ENCODE measurements at places on chromosomes 2 and 18.
A peak's percentile ranks its signal among the peaks of the same experiment; 100 is the strongest.

- DNase-seq: peak; percentile 18
Observed at GRCh38 chr2:24831221-24832072, 38.2 kb downstream of the CENPO start.

- no peak for DNase-seq
Observed at GRCh38 chr18:39346916-39347315, 1781.3 kb upstream of the CELF4 start.

GRCh38 chr2:127100251-127101047 lies 6.5 kb downstream of the BIN1 start:
- no peak for DNase-seq

DNA sequence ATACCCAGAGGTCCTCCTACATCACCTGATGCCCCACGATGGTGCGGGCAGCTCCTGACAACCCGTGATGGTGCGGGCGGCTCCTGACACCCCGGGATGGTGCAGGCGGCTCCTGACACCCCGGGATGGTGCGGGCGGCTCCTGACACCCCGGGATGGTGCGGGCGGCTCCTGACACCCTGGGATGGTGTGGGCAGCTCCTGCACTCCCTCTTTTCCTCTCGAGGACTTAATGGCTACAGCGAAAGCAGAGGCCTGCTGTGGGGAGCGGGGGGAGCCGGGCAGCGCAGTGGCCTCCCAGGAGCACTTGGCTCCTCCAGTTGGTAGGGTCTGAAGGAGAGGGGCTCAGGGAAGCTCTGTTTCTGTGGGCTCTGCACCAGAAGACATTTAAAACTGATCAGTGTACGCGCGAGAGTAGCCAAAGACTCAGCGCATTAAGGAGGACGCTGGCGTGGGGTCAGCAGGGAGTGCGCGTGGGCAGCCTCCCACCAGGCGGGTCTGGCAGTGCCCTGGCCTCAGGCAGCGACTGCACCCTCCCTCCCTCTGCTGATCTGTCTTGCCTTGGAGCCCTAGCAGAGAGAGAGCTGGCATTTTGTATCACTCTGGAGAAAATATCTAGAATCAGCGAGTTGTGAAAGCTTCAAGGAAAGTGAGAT lies 464.5 kb upstream of the MYT1L start:
- peak; percentile 37 for DNase-seq

DNA sequence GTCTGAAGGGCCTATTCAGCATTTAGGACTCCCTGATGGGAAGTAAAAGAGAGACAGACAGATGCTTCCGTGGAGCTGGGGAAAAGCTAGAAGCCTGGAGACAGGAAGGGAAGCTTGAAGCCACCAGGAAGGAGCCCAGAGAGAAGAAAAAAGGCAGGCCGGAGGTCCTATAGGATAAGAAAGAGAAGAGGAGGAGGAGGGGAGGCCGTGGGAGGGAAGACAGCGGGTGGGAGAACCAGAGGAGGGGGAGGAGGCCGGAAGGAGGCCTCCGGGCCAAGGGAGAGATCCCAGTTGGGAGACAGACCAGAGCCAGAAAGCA lies 107.1 kb upstream of the PKDCC start:
- DNase-seq: no peak

- no peak for DNase-seq
Observed at GRCh38 chr2:97844311-97844859, 131.0 kb downstream of the ZAP70 start.

GRCh38 chr18:58223717-58224424 lies 179.8 kb downstream of the NEDD4L start:
- DNase-seq: peak; percentile 91

DNA sequence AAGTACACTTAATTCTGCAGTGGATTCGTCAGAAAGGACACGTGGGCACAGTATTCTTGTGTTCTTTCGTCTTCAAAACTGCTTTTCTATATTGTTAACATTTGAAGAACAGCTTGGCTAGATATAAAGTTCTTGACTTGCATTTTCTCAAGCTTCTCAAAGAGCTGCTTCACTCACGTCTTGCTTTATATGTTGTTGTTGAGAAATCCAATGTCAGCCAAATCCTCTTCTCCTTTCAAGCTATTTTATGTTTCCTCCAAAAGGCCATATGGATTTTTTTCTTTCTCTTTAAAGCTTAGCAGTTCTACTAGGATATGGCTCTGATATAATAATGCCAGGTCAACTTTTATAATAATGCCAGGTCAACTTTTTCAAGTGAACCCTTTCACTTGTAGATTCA lies 65.5 kb upstream of the CYP1B1 start:
- DNase-seq: no peak

DNA sequence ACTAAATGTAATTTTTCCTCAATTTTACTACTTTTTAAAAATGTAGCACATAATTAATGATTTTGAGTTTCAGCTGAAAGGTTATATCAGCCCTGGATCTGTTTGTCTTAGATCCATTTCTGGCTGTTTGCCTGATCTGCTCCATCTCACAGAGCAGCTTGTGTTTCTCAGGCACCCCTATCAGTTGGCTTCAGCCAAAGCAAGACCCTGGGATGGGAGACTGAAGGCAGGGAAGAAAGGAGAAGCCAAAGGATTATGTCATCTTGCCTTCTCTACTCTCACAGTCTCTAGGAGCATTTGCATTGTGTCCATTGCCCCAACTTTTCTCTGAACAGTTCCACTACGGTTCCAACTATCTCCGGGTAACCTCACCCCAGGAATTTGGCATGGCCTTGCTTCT lies 110.5 kb downstream of the CCDC148 start:
- no peak for DNase-seq

GRCh38 chr2:182716650-182716979 lies 558 bp downstream of the DNAJC10 start:
- no peak for DNase-seq

DNA sequence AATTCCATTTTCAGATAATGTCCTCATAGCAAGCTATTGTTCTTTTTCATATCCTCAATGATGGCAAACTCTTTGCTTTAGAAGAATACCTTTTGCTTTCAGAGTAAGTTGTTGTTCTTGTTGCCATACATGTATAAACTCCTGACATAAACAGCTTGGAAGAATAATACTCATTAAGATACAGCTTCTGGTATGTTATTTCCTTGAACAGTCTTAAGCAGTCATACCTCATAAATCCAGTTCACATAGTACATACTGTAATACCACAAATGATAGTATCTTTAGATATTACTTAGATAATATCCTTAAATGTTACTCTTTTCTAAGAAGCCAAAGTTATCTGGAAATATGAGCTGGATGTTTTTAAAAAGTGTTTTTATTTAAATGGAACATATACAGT lies 23.2 kb downstream of the METTL8 start:
- DNase-seq: no peak

DNA sequence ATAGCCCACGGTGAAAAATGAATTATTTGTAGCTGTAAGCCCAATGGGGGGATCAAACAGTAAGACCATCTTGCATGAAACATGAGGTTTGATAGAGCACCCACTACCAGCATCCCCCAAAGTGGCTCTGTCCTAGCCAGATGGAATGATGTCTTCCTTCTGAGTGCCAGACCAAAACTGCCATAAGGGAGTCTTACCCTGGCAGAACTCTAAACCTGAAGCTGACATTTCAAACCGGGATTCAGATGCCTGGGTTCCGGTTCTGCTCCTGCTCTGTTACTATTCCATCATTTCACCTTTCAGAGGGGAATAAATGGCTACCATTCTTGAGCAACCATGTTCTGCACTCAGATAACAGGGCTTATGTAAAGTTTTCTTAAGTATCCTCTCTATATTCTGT lies 67.4 kb downstream of the MYO3B start:
- no peak for DNase-seq

GRCh38 chr2:37654932-37655841 lies 16.3 kb downstream of the CDC42EP3 start:
- peak; percentile 35 for DNase-seq

DNA sequence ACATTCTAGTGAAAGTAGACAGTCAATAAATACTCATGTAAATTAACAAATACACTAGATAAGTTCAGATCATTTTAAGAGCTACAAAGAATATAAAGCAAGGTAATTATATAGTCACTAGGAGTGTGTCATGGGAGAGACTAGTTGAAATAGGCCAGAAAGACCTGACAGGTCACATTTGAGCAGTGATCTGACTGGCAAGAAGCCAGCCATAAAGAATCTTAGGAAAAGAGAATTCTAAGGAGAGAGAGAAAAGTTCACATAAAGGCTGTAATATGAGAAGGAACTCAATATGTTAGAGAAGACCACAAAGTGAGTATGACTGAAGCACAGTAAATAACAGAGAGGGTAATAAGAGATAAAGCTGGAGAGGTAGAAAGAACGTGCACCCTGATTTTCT lies 31.2 kb downstream of the VSNL1 start:
- DNase-seq: no peak

- peak; percentile 66 for DNase-seq
Observed at GRCh38 chr18:3037423-3037915, 24.5 kb upstream of the LPIN2 start.

GRCh38 chr2:127575185-127575765 lies 39.8 kb downstream of the MYO7B start:
- no peak for DNase-seq

GRCh38 chr18:10377956-10378355 lies 76.5 kb upstream of the APCDD1 start:
- DNase-seq: no peak

DNA sequence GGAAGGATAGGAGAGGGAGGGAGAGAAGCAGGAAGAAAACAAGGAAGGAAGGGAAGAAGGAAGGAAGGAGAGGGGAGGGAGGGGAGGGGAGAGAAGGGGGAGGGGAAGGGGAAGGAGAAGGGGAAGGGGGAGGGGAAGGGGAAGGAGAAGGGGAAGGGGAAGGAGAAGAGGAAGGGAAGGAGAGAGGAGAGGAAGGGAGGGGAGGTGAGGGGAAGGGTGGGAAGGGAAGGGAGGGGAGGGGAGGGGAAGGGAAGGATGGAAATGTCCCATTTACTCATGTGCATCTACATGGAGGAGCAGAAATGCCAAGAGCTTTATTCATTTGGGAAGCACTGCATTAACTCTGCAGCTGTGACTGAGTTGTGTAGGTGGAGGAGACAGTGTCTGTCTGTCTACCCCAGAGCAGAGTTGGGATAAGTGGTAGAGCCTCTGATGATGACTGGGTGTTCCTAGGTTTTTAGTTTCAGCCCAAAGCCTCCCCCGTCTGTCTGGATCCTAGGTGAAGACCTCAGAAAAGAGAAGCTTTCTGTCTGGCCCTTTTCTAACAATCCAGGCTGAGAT lies 131.3 kb downstream of the COL6A3 start:
- peak; percentile 59 for DNase-seq

GRCh38 chr18:44973282-44973681 lies 292.6 kb downstream of the SETBP1 start:
- DNase-seq: no peak

DNA sequence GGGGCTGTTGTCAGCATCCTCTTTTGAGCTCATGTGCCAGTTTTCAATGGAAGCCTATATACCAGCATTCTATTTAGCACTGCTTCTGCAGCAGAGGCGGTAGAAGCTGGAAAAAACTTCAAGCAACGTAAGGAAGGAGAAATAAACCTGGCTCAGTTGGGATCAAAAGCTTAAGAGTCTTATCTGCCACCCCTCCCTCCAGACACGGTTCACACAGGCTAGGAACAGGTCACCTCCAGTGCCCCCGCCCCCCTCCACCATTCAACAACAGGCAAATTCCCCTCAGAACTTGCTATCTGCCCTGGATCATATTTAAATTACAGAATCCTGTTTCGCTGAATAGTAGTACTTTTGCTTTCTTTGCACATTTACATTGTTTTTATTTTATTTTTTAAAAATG lies 384.8 kb upstream of the PKDCC start:
- no peak for DNase-seq

DNA sequence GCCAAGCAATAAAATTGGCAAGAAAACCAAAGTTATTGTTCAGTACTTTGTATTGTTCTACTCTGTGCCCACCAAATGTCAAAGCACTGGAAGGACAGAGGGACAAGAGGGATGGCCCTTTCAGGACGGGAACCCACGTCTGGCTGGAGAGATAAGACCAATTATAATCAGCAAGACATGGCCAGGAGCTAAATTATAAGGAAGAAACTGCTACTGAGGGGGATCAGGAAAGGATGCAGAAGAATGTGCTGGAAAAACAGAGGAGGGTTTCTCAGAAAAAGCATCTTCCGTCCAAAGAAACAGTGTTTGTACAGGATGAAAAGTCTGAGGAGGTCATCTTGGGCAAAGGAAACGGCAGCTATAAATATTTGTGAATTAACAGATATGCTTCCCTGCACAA lies 46.4 kb upstream of the NARS1 start:
- DNase-seq: peak; percentile 12

DNA sequence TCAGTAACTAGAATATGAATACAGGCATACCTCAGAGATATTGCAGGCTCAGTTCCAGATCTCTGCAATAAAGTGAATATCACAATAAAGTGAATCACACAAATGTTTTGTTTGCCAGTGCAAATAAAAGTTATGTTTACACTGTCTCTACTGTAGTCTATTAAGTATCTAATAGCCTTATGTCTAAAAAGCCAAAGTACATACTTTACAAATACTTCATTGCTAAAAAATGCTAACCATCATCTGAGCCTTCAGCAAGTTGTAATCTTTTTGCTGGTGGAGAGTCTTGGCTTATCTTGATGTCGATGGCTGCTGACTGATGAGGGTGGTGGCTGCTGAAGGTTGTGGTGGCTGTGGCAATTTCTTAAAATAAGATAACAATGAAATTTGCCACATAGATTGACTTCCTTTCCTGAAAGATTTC lies 159.4 kb downstream of the MYO1B start:
- no peak for DNase-seq

GRCh38 chr2:220300806-220301205 lies 673.4 kb downstream of the SLC4A3 start:
- no peak for DNase-seq

DNA sequence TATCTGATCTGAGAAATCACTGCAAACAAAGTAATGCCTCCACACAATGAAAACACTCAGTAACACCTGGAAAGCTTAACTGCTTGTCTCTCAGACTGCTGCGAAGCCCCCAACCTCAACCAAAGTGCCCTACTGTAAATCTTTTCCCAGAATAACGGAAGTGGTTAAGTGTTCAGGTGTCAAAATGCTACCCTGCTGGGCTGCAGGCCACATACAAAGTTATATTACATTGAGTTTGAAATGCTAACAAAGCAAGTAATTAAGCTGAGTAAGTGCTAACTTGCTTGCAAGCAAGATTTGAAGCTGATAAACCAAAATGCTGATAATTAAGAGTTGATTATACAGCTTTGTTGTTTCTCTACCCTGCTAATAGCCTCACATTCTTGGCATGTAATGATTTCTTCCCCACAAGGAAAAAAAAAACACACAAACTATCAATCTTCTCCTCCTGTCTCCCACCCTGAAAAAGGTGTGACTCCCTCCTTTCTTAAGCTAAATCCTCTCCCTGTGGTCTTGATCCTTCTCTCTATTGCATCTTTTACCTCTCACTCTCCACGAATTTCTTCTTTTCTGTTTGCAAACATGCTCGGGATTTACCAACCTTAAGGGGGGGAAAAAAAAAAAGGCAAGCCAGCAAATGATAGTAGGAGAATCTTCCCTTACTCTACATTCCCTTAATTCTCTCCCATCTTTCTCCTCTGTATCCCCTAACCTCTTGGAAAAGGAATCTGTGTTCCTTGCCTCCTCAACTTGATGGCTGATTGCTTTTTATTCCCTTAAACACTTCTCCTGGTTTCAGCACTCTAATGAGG lies 266.8 kb upstream of the SIX3 start:
- DNase-seq: no peak

All from islet precursor cell (in vitro differentiated cells).